ENCODE measurements at places on chromosomes 5 and 9. TPM values are rescaled to one million over a fixed set of nuclear protein-coding genes. Genes with fewer than 3 reads are reported as not detected.

GRCh38 chr5:72066705-72067107 is 40.6 kb upstream of the MAP1B start:
- H3K4me3 ChIP-seq = no peak overlapping the region
- no peaks in the 10 kb centered on the region for H3K36me3 ChIP-seq
- DNase-seq = no peak
- no peak overlapping the region for H3K27ac ChIP-seq
- no peaks in the 10 kb centered on the region for H3K27me3 ChIP-seq

DNA sequence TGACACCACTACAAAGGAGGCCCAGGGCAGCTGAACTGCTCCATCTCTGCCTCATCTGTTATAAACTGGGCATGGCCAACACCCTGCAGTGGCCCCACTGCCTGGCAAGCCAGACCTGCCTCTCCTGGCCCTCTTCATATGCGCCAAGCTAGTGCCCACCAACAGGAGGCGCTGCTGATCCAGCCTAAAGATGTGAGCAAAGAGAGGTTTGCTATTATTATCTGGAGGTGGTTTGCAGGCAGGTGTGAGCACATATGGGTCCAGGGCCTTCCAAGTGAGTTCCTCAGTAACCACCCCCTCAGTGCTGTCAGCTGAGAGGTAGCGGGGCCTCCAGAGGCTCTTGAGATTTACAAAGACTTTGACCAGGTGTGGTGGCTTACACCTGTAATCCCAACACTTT is 232.2 kb downstream of the SYK start:
- DNase-seq = no peak
- peaks cover 18% of the 10 kb centered on the region for H3K4me1 ChIP-seq
- no peaks in the 10 kb centered on the region for H3K27me3 ChIP-seq
- H3K36me3 ChIP-seq = no peaks in the 10 kb centered on the region
- no peak overlapping the region for H3K4me3 ChIP-seq

DNA sequence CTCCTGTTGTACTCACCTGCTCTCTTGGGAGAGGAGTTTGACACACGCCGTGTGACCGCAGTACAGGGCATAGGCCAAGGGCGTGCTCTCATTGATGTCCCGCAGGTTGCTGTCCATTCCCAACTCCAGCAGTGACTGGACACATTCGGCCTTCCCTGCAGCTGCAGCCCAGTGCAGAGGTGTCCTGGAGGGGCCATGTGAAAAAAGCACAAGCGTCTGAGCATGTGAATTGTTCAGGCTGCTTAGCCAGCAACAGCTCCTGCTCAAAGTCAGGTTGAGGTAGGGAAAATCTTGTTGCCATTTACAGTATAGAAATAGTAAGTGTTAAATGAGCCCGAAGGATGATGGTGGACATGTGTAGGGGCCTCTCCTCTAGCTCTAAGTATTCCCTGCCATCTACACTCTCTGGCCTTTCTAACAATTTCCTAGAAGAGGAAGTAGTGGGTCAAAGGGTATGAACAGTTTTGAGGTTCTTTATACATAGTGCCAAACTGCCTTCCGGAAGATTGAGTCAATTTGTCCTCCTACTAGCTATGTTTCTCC is 116.5 kb downstream of the ANKRD55 start:
- no peaks in the 10 kb centered on the region for H3K27me3 ChIP-seq
- no peak for DNase-seq
- H3K4me1 ChIP-seq = peaks cover 5% of the 10 kb centered on the region
- no peaks in the 10 kb centered on the region for H3K36me3 ChIP-seq
- no peak overlapping the region for H3K4me3 ChIP-seq
- H3K27ac ChIP-seq = no peak overlapping the region

GRCh38 chr5:151496041-151496484 is 48.7 kb downstream of the SLC36A1 start:
- H3K4me1 ChIP-seq = no peaks in the 10 kb centered on the region
- peaks cover 17% of the 10 kb centered on the region for H3K36me3 ChIP-seq
- no peaks in the 10 kb centered on the region for H3K27me3 ChIP-seq
- no peak for DNase-seq

SYK gene
- polyA plus RNA-seq = 27.3 TPM

- no peak for DNase-seq
- no peaks in the 10 kb centered on the region for H3K27me3 ChIP-seq
- H3K4me1 ChIP-seq = no peaks in the 10 kb centered on the region
These were observed 95.1 kb downstream of the GPR21 start for GRCh38 chr9:123128591-123128990.

SLC25A51 gene
- 21.7 TPM for polyA plus RNA-seq

GRCh38 chr9:85744480-85744879 is 2.7 kb upstream of the AGTPBP1 start:
- H3K4me3 ChIP-seq = no peak overlapping the region
- no peaks in the 10 kb centered on the region for H3K36me3 ChIP-seq
- no peaks in the 10 kb centered on the region for H3K27me3 ChIP-seq

DNA sequence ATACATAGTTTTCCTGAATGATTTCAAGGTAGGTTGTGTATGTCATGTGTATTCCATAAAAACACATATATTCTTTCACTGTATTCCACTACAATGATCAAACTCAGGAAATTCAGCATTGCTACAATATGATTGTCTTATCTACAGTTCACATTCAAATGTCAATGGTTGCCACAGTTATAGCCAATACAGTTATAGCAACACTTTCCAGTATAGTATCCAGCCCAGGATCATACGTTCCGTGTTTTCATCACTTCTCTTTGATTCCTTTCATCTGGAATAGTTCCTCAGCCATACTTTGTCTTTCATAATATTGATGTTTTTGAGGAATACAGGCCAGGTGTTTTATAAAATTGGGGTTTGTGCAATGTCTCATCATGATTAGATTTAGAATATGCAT is 9.5 kb downstream of the OR2S2 start:
- H3K4me1 ChIP-seq = peaks cover 19% of the 10 kb centered on the region
- no peak for DNase-seq
- H3K4me3 ChIP-seq = no peak overlapping the region

DNA sequence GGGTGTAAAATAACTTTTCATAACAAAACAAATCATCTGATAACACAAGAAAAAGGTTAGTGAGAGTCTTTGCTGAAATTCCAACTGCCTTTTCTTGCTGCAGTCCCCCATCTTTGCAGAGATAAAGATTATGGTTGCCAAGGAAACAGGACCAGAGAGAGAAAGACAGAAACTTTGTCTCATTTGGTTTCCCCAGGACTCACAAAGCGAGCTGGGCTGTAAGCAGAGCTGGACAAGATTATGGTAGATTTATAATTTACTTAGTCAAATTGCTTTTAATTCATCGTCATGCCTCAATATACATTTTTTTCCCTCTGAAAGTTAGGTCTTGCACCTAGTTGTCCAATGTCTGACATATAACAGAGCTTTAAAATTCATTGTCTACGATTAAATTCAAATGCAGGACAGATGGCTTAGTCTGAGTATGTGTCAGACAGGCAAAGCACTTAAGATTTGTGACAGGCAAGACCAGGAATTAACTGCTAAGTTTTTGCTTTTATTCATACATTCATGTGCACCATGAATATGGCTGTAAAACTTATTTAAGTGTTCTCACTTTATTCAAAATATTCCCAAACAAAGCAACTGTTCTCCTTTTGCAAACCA is 17.4 kb downstream of the ENC1 start:
- no peaks in the 10 kb centered on the region for H3K27me3 ChIP-seq
- H3K4me3 ChIP-seq = no peak overlapping the region
- no peak overlapping the region for H3K27ac ChIP-seq
- DNase-seq = no peak
- H3K4me1 ChIP-seq = peaks cover 18% of the 10 kb centered on the region

DNA sequence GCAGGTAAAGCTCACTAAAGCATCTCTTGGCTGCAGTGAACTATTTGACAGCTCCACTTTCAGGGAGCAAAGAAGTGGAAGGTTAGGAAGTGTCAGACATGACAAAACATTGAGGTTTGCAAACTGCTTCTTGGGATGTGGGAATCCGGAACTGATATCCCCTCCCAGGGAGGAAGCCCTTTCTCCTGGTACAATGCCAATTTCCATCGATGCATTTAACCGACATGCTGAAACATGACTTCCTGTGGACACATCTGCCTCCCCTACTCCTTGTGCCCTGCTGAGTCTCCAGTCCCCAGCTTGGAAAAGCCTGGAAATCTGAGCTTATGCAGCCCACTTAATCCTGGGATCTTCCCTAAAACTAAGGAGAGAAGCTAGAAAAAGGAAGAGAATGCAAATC is 323.1 kb upstream of the DAP start:
- DNase-seq = no peak
- no peaks in the 10 kb centered on the region for H3K4me1 ChIP-seq
- H3K36me3 ChIP-seq = no peaks in the 10 kb centered on the region
- H3K4me3 ChIP-seq = no peak overlapping the region
- H3K27ac ChIP-seq = no peak overlapping the region

DNA sequence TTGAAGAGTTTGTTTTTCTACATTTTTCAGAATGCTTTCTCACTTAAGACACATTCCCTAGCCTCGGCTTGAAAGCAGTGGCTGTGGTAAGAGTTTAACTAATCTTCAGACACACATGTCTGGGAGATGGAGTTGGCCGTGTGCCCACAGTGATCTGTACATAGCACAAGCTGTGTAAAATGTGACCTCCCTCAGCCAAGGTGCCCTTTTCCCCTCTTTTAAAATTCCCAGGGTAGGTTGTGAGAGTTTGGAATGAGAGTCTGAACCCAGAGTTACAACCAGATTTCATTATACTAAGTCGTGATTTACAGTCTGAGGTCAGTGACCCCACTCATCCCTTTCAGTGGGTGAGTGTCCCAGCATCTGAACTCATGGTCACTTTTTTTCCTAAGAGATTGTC is 230.4 kb downstream of the DOCK8 start:
- peaks cover 7% of the 10 kb centered on the region for H3K4me1 ChIP-seq
- no peak overlapping the region for H3K4me3 ChIP-seq
- H3K36me3 ChIP-seq = peaks cover 9% of the 10 kb centered on the region

SVEP1 gene
- 8.7 TPM for polyA plus RNA-seq

TEK gene
- polyA plus RNA-seq = 14.6 TPM

DNA sequence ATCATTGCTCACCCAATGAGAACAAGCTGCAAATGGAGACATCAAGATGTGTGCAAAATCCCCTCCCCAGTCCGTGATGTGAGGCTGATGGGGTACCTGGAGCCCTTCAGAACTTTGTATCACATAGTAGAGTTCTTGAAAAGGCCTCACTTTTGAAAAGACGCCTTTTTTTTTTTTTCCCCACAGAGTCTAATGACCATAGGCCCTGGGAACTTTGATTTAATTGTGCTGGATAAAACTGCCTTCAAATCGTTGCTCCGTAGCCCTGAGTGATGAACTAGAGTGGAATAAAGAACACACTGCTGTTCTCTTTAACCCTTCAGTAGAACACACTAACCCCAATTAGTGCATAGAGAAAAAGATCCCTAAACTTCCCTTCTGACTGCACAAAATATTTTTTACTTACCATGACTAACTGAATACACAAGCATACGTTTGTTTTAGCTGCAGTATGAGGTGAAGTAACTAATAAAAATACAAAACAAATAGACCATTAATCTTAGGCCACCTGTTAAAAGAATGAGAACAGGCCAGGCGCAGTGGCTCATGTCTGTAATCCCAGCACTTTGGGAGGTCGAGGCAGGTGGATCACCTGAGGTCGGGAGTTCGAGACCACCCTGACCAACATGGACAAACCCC is 15.1 kb downstream of the PSAT1 start:
- H3K27ac ChIP-seq = no peak overlapping the region
- H3K36me3 ChIP-seq = no peaks in the 10 kb centered on the region
- no peaks in the 10 kb centered on the region for H3K27me3 ChIP-seq
- H3K4me1 ChIP-seq = no peaks in the 10 kb centered on the region
- DNase-seq = no peak

DNA sequence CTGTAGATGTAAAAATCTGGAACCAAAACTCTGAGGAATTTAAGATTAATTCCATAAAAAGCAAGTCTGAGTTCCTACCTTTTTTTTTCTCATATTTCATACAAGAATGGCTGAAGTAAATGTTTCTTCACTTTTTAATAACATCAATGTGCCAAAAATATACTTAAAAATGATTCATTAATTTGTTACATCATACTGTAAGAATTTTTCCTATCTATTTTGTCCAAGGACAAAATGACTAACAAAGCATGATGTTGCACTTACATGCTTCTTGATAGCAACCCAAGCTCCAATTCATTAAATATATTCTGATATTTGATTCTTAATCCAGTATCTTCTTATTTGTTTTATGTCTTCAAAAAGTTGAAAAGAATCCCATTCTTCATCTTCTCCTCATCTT is 988.3 kb downstream of the TLE1 start:
- no peak overlapping the region for H3K4me3 ChIP-seq
- no peak overlapping the region for H3K27ac ChIP-seq
- DNase-seq = no peak
- H3K27me3 ChIP-seq = no peaks in the 10 kb centered on the region
- H3K4me1 ChIP-seq = no peaks in the 10 kb centered on the region

DNA sequence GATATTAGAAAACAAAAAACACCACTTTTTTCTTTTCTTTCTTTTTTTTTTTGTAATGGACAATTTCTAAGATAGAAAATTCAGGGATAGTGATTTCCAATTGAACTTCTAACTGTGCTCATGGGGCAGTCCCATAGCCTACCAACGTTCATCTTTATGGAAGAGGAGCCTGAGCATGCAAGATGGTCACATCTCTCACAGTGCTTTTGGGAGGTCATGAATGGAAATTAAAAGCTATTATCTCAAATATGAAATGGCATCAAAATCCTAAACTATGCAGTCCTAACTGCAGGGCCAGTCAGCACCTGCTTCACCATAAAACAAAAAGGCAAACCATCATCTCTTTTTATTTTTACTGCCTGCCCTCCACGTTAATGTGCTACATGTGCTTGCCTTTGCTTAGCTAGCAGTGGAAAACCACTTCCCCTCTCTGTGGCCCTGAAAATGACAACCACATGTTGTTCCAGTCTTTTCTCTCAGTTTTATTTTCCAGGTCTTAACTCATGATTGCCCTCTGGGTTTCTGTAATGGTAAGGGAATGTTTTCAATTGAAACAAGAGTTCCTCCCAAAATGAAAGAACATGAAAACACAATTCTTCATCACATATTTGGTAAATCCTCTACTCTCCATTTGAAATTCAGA is 16.7 kb downstream of the IFNB1 start:
- H3K36me3 ChIP-seq = no peaks in the 10 kb centered on the region
- H3K27me3 ChIP-seq = no peaks in the 10 kb centered on the region
- no peak for DNase-seq
- no peak overlapping the region for H3K4me3 ChIP-seq

DNA sequence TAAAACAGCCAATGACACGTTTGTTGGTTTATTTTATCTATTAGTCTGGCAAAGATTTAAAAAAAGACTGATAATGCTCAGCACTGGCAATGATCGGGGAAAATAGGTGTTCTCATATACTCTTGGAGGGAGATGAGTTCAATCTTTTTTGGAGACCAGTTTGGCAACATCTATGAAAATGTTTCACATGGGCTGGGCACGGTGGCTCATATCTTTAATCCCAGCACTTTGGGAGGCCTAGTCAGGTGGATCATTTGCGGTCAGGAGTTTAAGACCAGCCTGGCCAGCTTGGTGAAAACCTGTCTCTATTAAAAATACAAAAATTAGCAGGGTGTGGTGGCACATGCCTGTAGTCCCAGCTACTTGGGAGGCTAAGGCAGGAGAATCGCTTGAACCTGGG is 6.8 kb upstream of the ANKRD31 start:
- no peak for DNase-seq
- no peaks in the 10 kb centered on the region for H3K36me3 ChIP-seq
- no peaks in the 10 kb centered on the region for H3K4me1 ChIP-seq
- no peak overlapping the region for H3K27ac ChIP-seq

UBE2QL1 gene
- 0.81 TPM for polyA plus RNA-seq
